Stimulated activated CD4-positive, alpha-beta T cell treated with anti-CD3 and anti-CD28 coated beads, Interleukin-1b, Interleukin-23, amount 100 ng/mL, for 1 hour (primary cell): ENCODE measurements at places on chromosomes 16 and 17.
A peak's percentile ranks its signal among the peaks of the same experiment; 100 is the strongest.

GRCh38 chr17:43701318-43701743 lies 39.6 kb upstream of the MEOX1 start:
- DNase-seq = no peak

GRCh38 chr16:75074920-75075687 lies 41.5 kb downstream of the LDHD start:
- peak; percentile 60 for DNase-seq

DNA sequence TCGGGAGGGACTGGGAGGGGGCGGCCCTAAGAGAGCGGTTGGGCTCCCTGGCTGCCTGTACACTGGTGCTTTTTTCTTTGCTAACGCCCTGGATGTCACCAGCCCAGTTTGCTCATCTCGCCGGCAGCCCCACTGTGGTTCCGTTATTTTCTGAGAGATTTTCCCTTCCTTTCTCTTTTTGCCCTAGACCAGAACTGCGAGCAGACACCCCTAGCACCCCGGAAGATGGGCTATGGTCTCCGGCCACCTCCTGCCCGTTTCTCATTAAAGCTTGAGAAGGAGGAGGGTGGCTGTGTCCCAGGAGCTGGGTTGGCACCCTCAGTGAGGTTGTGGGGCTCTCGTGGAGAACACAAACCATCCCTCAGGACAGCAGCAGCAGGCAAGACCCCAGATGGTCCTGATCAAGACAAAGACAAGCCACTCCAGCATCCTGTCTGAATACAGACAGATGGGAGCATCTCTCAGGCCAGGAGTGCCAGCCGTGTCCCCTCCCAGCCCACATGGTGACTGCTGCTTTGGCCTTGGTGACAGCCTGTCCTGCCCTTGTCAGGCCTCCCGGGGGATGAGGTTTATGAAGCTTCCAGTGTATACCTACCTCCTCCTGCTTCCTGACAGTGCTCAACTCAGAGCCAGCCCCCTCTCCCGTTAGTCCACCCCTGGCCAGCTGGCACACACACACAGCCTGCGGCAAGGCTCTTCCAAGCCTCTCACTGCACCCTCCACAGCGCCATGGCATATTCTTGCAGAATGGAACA lies 77.2 kb downstream of the KCNJ12 start:
- no peak for DNase-seq

GRCh38 chr17:65918500-65918899 lies 273.4 kb downstream of the CEP112 start:
- DNase-seq = no peak

DNA sequence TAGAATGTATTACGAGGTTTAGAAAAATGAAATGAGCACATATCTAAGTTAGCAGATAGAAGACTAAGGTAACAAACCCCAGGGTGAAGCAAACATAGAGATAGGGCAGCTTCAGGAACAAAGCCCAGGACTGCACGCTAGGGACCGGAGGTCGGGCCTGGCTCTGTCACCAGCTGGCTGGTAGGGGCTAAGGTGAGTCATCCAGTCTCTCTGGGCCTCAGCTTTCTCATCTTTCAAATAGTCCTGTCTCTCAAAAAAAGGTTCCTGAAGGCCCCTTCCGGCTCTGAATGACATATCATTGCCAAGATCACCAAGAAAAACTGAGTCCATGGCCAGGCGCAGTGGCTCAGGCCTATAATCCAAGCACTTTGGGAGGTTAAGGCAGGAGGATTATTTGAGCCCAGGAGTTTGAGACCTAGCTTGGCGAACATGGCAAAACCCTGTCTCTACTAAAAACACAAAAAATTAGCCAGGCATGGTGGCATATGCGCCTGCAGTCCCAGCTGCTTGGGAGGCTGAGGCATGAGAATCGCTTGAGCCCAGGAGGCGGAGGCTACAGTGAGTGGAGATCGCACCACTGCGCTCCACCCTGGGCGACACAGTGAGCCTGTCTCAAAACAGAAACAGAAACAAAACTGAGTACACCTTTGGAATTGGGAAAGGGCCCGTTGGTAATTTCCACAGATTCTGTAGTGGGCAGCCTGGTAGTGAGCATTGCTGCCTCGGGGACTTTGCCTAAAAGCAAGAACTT lies 26.0 kb downstream of the PKD1L3 start:
- DNase-seq = no peak

- no peak for DNase-seq
Measured at GRCh38 chr17:31527606-31528005, 136.1 kb downstream of the RAB11FIP4 start.

DNA sequence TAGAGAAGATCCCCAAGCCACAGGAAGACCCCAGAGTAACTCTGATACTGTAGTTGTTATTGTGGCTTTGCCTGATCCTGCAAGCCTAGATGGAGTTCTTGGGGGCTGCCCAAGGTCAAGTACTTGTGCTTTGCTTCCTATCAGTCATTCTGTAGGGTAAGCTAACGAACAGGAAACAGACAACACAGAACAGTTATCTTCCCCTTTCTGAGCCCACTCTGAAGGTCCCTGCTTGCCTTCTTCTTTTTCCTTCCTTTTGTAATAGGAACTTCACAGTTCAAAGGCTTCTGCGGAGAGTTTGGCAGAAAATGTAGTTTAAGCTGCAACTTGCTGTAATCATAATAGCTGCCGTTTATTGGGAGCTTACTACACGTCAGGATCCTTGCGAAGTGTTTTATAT lies 494.1 kb upstream of the ERCC4 start:
- DNase-seq = no peak
